ENCODE measurements at places on chromosomes 7 and 10.

DNA sequence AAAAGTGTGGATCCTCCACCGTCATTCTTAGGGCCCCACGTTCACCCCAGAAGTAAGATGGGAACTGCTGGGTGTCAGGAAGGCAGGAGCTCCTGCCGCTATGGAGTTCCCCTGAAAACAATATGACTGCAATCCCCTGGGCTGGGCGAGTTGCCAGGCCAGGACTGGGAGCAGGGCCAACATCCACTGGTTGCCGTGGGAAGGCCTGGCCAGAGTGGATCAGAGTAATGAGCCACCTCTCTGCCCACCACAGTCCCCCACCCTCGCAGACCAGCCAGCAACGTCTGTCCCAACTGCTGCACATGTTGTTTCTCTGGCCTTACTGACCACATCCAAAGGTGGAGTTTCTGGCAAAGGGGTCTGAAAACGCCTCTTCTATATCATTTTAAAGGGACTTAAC lies 86.6 kb downstream of the STRA8 start:
- DNase-seq, result no peak

DNA sequence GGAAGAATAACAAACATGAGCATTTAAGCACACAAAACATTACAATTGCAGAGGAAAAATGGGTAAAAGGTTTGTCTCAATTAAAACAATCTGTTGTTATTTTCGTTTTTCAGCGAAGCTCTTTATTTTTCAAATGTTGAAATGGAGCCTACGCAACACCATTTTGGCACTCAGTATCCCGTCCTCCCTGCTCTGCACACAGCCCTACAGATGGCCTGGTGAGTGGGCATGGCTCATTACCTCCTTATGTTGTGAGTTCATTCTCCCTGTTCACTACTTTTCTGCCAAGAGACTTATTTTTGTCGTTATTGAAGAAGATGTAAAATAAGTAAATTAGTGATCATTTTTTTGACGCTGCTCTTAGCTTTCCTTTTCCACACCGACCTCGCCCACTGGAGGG lies 167.8 kb upstream of the CXCL12 start:
- no peak for DNase-seq

- peak; percentile 32 for DNase-seq
Observed at GRCh38 chr7:139106959-139107358, 2.6 kb downstream of the ZC3HAV1 start.

DNA sequence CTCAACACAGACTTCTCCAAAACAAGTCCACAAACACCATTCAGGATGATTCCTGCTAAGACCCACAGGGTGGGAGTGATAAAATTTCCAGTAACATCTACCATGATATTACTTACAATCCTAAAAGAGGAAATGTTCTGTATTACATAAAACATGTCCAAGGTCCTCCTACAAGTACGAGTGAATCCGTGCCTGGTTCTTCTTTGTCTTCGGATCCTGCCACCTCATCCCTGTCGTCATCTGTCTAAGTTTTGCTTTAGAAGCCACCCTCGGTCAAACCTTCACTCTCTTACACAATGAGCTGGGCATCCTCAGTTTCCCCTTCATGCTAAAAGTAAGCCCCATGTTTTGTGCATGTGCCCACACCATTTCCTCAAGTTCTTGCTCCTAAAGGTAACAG lies 279.0 kb downstream of the KCNMA1 start:
- no peak for DNase-seq

GRCh38 chr7:90771281-90771680 lies 175.2 kb downstream of the CDK14 start:
- DNase-seq, result no peak

GRCh38 chr10:101672536-101672935 lies 22.4 kb downstream of the FBXW4 start:
- no peak for DNase-seq

GRCh38 chr7:128889121-128889520 lies 21.4 kb downstream of the KCP start:
- DNase-seq, result no peak

GRCh38 chr10:108782411-108782810 lies 1140.9 kb downstream of the XPNPEP1 start:
- no peak for DNase-seq

- DNase-seq, result no peak
Observed at GRCh38 chr7:128113839-128114238, 82.6 kb upstream of the LRRC4 start.

DNA sequence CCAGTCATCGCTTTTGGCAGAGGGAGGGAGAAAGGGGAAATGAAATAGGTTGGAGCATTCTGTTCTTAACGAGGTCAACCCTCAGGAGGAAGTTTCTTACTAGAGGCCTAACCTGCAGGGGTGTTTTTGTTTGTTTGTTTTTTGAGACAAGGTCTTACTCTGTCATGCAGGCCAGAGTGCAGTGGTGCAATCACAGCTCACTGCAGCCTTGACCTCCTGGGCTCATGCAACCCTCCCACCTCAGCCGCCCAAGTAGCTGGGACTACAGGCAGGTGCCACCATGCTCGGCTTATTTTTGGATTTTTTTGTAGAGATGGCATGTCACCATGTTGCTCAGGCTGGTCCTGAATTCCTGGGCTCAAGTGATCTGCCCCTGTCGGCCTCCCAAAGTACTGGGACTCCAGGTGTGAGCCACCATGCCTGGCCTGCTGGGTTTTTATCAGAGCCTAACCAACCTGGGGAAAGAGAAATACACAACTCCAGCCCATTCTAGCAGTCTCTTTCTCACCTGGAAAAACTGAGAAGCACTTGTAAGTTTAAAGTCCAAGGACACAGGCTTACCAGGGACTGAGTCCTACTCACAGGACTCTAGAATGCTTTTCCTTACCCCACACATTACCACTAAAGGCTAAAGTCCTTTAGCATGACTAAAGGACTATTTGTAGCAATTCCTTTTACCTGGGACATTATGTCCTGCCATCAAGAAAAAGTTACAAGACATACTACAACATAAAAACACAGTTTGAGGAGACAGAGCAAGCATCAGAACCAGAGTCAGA lies 101.0 kb upstream of the EGFR start:
- no peak for DNase-seq

GRCh38 chr10:90917238-90917967 lies 3.5 kb downstream of the ANKRD1 start:
- no peak for DNase-seq

Data from AML-193 (cell line).